Activated gamma-delta T cell treated with Interleukin-2 at 50 U/mL for 16 hours (primary cell): ENCODE measurements at places on chromosomes 4 and X.

GRCh38 chrX:10062352-10062751 lies 94.4 kb upstream of the CLCN4 start:
- DNase-seq = no peak

- DNase-seq = no peak
Observed at GRCh38 chrX:49209434-49210251, 9.7 kb upstream of the SYP start.

- DNase-seq = no peak
Observed at GRCh38 chrX:34365471-34365870, 233.4 kb upstream of the FAM47A start.

DNA sequence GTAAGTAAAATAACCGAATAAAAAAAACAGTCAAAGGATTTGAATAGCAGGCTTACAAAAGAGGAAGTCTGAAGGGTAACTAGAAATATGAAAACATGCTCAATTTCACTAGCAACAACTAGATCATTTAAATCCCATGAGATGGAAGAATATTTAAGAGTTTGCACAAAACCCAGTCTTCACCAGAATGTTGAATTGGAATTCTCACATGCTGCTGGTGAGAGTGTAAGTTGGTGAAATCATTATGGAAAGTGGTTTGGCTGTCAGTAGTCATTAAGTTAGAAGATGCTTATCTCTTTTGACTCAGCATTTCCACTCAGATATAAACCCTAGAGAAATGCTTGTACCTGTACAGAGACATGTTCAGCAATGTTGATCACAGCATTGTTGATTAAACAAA lies 110.1 kb downstream of the PGRMC2 start:
- no peak for DNase-seq

DNA sequence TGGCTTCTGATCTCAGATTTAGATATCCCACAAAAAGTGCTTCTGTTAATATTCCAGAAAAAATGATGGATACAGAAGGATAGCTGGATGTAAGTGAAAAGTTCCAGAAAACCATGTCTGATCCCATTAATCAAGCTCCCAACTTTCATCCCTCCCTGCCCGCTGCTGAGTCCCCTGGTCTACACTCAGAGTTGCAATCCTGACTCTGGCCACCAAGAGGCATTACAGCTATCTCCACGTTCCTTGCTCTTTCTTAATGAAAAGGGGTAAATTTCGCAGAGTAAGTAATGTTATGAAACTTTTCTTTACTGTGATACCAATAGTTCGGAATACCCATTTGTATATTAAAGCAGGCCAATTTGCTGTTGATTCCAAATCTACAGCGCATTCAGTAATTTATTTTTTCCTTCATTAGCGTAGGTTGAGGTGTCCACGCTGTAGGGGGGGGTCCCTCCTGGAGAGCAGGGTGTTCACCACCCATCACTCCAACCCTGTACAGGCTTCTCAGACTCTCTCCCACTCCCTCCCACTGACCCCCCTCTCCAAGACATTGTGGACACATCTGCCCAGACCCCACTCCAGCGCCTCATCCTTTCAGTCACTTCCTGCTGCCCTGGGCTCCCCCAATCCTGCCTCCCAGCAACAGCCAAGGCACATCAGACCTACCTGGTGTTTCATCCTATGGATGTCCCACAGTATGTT lies 55.1 kb downstream of the RAB40A start:
- DNase-seq = no peak

- DNase-seq = no peak
Observed at GRCh38 chr4:60034361-60034760, 1165.8 kb upstream of the ADGRL3 start.

GRCh38 chr4:73904491-73904890 lies 35.3 kb downstream of the CXCL1 start:
- DNase-seq = no peak

- no peak for DNase-seq
Observed at GRCh38 chr4:74375824-74376426, 11.0 kb downstream of the EREG start.

GRCh38 chr4:159017323-159018026 lies 85.4 kb upstream of the RAPGEF2 start:
- DNase-seq = no peak

GRCh38 chrX:13694359-13694758 lies 5.4 kb downstream of the RAB9A start:
- DNase-seq = no peak

DNA sequence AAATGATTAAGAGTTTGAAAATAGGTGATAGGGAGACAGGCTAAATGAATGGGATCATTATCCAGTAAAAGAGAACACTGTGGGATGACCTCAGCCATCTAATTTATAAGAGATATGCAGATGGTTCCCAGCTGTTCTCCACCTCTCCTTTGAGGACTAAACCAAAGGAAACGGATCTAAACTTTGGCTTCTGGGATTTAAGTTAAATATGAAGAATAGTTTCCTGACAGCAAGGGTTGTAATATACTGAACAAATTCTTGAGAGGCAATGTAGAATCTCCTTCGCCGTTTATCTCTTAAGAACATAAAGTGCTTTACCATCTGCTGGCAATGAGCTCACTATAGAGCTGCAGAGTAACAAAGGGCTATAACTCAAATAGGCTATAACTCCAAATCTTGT lies 35.4 kb upstream of the HPGDS start:
- no peak for DNase-seq

DNA sequence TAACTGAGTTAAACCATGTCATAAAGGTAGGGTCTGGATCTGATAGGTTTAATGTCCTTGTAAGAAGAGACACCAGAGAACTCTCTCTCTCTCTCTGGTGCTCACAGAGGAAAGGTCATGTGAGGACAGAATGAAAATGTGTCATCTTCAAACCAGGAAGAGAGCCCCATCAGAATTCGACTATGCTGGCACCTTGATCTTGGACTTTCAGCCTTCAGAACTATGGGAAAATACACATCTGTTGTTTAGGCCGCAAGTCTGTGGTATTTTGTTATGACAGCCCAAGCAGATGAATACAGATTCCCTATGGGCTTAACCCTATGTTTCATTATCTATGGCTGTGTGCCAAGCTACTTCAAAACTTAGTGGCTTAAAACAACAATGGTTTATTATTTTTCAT lies 105.5 kb upstream of the DDIT4L start:
- no peak for DNase-seq

GRCh38 chrX:131305926-131306325 lies 16.8 kb upstream of the IGSF1 start:
- no peak for DNase-seq

GRCh38 chr4:4377191-4377590 lies 9.7 kb upstream of the NSG1 start:
- no peak for DNase-seq
